DMS153 (cell line): ENCODE measurements at places on chromosomes 11 and 22.

- DNase-seq, result no peak
Measured at GRCh38 chr11:118215765-118216164, 9.0 kb downstream of the JAML start.

DNA sequence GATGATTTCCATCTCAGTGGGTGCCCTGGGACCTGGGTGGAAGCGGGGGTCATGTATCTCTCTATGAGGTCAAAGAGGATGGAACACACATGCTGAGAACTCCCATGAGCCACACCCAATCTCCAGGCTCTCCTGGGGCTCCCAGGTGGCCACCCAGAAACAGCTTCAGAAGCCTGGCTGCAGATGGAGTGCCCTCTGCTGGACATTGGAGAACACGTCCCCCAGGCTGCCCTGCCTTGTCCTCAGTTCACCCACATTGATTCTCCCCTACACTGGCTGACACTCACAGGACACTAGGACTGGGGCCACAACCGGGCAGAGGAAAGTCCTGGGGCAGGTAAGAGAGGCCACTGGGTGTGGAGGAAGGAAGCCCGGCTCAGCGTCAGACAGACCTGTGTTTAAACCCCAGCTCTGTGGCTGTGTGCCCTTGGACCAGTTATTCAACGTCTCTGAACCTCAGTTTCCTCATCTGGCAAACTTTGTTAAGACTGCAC, 4.5 kb upstream of the NOL12 start:
- DNase-seq, result peak; percentile 74

GRCh38 chr11:106072804-106073203, 4.3 kb downstream of the KBTBD3 start:
- peak; percentile 18 for DNase-seq

DNA sequence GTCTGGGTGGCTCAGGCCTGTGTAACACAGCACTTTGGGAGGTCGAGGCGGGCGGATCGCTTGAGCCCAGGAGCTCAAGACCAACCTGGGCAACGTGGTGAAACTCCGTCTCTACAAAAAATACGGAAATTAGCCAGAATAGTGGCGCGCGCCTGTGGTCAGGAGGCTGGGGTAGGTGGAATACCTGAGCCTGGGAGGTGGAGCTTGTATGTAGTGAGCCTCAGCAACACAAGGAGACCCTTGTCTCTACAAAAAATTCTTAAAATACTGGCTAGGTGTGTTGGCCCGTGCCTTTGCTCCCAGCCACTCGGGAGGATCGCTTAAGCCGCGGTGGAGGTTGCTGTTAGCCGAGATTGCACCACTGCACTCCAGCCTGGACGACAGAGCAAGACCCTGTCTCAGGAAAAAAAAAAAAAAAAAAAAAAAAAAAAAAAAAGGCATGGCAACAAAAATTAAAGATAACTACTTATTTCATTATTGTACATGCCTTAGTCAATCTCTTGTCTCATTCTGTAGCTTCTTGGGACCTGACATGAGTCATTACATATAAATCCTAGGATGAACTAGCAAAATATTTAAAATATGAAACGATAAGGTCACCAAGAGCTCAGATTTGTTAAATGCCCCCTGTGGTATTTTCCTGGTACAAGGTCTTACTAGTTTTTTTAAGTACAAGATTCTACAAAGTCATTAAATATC, 1.1 kb downstream of the TAF1D start:
- no peak for DNase-seq

GRCh38 chr22:49076300-49077035, 751.2 kb downstream of the BRD1 start:
- DNase-seq, result no peak

DNA sequence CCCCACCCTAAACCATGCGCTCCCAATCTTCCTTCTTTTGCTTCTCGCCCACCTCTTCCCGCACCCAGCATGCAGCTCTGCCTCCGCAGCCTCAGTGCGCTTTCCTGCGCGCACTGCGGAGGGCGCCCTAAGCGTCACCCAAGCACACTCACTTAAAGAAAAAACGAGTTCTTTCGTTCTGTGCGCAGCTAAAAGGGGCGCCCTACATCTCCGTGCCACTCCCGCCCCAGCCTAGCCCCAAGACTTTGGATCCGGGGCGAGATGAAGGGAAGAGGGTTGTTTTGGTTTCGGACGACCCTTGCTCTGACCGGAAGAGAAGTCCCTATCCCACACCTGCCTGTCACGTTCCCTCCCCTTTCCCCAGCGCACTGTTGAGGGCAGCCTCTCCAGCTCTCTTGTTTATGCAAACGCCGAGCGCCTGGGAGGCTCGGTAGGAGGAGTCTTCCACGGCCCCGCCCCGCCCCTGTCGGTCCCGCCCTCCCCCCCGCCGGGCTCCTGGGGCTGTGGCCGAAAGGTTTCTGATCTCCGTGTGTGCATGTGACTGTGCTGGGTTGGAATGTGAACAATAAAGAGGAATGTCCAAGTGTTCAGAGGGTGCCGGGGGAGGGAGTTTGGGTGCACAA, 5.3 kb downstream of the VSIG2 start:
- peak; percentile 47 for DNase-seq

DNA sequence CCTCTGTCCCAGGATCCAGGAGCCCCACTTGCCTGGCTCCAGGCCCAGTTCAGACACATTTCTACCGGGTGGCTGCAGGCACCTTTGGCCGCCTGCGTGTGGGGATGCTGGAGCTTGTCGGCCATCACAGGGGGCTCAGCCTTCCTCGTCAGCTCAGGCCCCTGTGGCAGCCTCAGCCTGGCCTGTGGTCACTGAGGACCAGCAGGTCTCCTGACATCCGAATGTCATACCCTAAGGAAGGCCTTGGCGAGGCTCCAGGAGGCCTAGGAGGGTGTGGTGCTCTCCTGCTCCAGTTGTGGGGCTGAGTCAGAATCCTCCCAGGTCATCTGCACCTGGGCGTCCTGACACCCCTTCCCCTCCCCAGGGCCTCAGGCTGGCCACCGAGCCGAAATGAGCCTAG, 14.9 kb upstream of the SOX10 start:
- no peak for DNase-seq

- DNase-seq, result no peak
Measured at GRCh38 chr11:132496341-132496740, 1036.0 kb downstream of the OPCML start.

GRCh38 chr11:130313383-130314183, 1.1 kb downstream of the ZBTB44 start:
- DNase-seq, result no peak

DNA sequence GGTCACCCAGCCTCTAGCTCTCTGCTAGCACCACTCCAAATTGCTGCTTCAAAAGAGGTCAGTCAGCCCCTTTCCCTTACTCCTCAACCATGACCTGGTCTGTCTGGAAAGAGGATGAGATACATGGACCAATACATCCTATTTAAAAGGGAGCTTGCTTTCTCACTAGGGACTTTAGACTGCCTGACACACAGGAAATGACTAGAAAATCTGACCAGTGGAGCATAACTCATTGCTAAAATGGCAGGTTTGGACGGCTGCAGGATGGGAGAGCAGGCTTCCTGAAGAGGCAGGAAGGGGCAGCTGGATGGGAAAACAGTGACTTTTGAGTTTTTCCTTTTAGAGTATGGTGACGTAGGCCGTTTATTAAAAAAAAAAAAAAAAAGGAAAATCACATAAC, 25.3 kb downstream of the STIM1 start:
- DNase-seq, result peak; percentile 20

DNA sequence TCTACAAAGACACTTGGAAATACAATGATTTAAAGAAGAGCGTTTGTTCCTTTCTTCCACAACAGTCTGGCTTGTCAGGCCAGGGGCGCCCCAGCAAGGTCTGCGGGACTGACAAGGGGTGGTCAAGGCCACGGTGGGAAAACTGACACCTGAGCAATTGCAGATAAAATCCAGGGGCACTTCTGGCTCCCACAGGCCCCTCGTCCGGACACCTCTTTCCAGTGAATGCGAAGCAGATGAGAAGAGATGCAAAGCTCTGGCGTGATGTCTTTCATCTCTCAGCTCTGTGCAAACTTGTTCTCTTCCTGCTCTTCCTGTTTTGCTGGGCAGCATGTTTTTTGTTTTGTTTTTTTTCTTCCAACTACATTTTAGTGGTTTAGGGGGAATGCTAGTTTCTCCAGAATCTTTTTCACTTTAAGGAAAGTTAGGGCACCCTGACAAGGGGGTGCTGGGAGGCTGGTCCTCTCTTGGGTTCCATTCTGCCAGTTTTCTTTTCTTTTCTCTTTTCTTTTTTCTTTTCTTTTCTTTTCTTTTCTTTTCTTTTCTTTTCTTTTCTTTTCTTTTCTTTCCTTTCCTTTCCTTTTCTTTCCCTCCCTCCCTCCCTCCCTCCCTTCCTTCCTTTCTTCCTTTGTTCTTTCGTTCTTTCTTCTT, 11.1 kb upstream of the CBX6 start:
- DNase-seq, result no peak

GRCh38 chr11:1467270-1467669, 19.3 kb downstream of the MOB2 start:
- no peak for DNase-seq

- DNase-seq, result no peak
Measured at GRCh38 chr11:126233391-126233790, 21.8 kb downstream of the FAM118B start.

GRCh38 chr11:86041975-86042378, 26.9 kb downstream of the PICALM start:
- DNase-seq, result peak; percentile 50

DNA sequence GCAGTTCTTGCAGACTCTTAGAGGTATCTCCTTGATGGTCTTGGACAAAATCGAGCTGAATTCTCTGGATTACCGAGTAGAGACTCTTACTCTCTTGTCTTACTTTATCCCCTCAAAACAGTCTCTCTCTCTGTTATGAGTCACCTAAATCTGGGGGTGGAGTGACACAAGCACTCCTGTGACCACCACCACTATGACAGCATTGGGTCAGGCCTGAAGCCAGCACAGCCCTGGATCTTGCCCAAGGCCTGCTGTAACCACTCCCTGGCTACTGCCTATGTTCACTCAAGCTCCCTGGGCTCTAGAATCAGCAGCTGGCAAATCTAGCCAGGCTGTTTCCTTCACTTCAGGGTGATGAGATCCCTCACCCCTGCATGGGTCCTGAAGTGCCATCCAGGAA, 662.5 kb downstream of the LUZP2 start:
- DNase-seq, result no peak
